ENCODE measurements at places on chromosomes 4 and X. TPM values are rescaled to one million over a fixed set of nuclear protein-coding genes. Genes with fewer than 3 reads are reported as not detected.

DNA sequence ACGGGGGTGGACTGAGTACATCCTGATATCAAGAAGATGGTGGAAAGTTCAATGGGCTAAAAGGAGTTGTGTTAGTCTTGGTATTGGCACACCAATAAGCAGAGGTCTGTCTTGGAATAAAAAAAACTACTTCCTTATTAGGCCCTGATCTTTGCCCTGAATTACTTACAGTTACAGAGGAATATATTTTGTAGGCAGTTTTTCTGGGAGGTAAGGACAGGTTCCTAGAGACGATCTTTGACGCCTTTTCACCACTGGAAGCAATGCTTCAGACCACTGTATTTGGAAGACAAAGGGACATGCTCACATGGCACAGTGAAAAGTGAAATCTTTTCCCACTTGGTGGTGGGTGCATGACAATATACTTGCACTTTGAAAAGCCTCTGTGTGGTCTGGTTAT, 618 bp upstream of the XK start:
- no peak for DNase-seq

DNA sequence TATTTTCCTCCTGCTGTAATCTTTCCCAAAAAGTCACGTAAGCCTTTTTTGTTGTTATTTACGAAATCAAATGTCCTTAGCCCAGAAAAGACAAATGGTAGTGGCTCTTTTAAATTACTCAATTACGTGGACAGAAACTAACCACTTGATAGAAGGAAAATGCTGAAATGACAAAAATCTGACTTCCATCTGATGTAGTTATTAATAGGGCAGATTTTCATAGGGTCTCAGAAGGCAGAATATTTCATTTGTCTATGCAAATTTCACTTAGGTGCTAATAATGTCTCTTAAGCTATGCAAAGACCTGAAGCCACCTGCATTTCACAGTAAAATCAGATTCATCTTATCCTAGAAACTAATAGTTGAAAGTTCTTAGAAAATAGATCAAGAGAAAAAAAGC, 295.7 kb downstream of the TMA16 start:
- no peak for DNase-seq

Gene PRR32
- total RNA-seq: not detected

DNA sequence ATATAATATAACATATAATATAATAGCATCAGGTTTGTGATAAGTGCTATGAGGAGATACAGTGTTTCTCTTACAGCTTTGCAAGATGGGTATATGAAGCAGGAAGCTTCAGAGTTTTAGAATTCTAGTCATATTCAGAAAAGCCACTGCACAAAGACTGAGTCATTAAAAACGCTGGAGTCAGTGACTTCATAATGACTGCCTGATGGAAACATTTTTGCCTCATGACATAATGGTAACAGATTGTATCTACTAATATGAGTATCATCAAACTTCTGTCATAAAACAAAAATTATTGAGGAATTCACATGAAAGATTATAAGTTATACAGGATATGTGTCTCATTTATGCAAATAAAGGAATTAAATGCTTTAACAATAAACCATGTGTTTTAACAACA, 46.8 kb downstream of the EPHA5 start:
- DNase-seq: no peak

Gene RBMXL3
- total RNA-seq: not detected

GRCh38 chr4:106893395-106893881, 142.7 kb downstream of the DKK2 start:
- no peak for DNase-seq

Gene DYNLT3
- total RNA-seq: 20.5 TPM

GRCh38 chr4:25578432-25578831, 77.2 kb upstream of the SLC34A2 start:
- DNase-seq: no peak

- DNase-seq: no peak
Measured at GRCh38 chrX:102138064-102138463, 4.2 kb downstream of the TCEAL6 start.

GRCh38 chrX:123175366-123176122, 8.5 kb upstream of the GRIA3 start:
- no peak for DNase-seq

DNA sequence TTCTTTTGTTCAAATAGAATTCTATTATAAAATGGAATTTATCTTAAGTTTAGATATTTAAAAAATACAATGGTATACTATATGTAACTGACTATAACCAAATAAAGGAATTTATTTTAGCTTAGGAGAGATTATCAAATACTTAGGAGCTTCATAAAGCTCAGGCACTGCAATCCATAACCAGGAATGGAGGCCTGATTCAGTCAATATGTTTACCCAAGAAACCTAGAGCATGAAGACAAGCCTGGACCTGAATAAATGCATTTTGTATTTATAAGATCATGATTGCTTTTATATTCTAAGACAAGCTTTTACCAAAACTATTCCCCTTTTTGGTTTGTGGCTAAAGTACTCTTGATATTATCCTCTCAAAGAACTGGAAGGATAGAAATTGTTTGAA, 742.6 kb downstream of the FAT4 start:
- no peak for DNase-seq

GRCh38 chr4:21543514-21543913, 405.1 kb downstream of the KCNIP4 start:
- DNase-seq: no peak

Gene PAGE4
- total RNA-seq: not detected

- no peak for DNase-seq
Measured at GRCh38 chrX:86421771-86422170, 273.5 kb downstream of the DACH2 start.

Gene PLXNB3
- 3.0 TPM for total RNA-seq

DNA sequence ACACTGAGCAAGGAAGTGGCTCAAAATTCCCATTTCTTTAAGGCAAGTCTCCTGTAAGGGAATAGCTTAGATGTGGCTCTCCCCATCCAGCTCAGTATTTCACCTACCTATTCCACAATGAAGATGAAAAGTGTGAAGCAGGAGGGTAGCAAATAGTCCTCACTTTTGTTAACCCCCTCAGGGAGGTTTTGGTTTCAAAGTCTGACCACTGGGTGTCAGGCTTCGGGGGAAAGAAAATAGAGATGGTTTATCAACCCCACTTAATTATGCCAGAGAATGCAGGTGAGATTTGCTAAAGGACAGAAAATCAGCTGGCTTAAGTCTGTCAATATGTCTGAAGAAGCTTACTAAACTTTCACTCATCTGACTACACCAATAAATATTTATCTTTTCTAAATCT, 69.5 kb downstream of the DHX15 start:
- no peak for DNase-seq

DNA sequence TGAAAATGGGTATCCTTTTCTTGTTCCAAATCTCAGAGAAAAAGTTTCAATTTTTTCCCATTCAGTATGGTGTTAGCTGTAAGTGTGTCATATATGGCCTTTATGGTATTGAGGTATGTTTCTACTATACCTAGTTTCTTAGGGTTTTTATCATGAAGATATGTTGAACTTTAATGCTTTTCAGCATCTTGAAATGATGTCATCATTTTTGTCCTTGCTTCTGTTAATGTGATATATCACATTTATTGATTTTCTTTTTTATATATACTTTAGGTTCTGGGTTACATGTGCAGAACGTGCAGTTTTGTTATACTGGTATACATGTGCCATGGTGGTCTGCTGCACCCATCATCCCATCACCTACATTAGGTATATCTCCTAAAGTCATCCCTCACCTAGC, 44.9 kb downstream of the FOXR2 start:
- no peak for DNase-seq

Gene CXorf49
- not detected for total RNA-seq

DNA sequence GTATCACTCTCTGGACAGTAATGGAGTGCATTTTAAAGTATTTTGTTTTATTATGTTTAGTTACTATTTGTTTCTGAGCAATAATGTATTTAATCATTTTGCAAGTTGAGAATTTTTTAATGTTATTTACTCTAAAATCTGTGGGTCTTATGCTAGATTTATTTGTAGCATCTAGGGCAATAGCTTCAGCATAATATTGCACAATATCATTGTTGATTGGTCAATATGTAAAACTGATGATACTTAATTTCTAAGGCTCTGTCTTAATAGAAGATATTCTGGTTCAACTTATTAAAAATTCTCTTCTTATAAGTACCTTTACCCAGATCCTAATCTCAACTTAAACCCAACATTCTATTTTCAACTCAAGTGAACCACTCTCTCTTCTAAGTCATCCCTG, 11.5 kb downstream of the SFRP2 start:
- no peak for DNase-seq

GRCh38 chr4:60962286-60962685, 237.8 kb upstream of the ADGRL3 start:
- DNase-seq: no peak

- DNase-seq: no peak
Measured at GRCh38 chr4:148205476-148205875, 236.7 kb downstream of the NR3C2 start.

DNA sequence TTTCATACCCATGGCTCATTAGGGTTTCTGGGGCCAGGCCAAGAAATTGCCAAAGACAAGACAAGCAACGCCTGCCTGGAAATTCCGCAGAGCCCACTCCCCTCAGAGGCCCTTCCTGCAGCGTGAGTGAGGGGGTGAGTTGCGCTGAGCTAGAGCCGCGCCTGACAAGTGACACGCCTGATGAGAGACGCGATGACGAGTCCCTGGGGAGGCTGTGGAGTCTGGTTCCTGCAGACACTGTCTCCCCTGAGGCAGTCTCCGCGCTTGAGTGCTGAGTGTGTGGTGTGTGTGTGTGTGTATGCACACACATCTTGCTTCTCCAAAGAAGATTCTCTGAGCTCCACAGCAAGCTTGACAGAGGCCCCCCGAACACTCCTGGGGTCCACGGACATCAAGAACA, 269.8 kb downstream of the BCOR start:
- no peak for DNase-seq

Gene POLA1
- 13.6 TPM for total RNA-seq

Gene PPEF1
- not detected for total RNA-seq

DNA sequence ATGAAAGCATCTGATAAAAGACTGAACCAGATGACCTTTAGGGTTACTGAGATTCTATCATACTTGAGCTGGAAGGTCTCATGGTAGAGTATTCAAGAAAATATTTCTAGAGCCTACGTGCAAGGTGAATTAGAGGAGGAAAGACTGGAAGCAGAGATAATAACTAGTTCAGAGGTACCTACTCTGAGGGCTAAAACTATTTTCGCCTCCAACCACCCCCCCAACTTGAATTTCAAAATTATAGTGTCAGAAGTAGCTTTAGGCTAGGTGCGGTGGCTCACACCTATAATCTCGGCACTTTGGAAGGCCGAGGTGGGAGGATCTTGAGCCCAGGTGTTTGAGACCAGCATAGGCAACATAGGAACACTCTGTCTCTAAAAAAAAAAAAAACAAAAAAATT, 30.9 kb downstream of the NLGN3 start:
- DNase-seq: no peak

Gene ZFP42
- total RNA-seq: not detected

- no peak for DNase-seq
Measured at GRCh38 chrX:72604112-72604511, 31.5 kb upstream of the HDAC8 start.

- no peak for DNase-seq
Measured at GRCh38 chr4:2306773-2307410, 45.0 kb upstream of the MXD4 start.

DNA sequence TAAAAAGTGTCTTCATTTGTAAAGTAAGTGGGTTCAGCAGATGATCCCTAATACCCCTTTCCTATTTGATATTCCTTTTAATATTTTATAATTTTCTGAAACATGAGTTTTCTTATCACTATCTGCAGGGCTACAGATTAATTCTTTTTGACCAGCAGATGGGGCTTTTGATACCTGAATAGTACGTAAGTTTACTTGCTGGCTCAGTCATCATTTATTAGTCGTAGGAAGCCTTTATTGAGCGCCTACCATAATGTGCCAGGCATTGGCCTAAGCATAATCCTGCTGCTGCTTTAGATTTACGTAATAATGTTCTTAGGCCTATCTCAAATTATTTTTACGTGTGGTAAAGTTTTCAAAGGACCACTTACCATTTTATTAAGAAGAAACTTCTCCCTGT, 33.1 kb downstream of the OSTC start:
- DNase-seq: no peak

DNA sequence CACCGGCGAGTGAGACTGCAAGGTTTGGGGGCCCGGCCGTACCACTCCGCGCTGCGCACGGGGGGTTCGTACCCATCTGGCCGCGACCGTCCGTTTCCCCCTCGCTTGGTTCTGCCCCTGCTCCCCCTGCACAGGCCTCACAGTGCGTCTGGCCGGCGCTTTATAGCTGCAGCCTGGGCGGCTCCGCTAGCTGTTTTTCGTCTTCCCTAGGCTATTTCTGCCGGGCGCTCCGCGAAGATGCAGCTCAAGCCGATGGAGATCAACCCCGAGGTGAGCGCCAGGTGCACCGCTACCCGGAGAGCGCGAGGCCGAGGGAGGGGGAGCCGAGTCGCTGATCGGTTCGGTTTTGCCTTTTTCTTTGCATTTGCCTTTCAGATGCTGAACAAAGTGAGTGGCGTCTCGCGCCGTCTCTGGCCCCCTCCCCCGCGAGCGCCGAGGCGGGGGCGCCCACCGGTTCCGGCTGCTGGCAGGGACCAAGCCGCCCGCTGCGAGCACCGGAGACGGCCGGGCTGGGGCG, at the start of gene UCHL1:
TSS of gene UCHL1 (plus strand) at position 189 of the 517 bp plus-strand sequence. CDS start at position 238, 49 bp downstream.
- DNase-seq: no peak

Gene L1CAM
- total RNA-seq: 10.0 TPM

DNA sequence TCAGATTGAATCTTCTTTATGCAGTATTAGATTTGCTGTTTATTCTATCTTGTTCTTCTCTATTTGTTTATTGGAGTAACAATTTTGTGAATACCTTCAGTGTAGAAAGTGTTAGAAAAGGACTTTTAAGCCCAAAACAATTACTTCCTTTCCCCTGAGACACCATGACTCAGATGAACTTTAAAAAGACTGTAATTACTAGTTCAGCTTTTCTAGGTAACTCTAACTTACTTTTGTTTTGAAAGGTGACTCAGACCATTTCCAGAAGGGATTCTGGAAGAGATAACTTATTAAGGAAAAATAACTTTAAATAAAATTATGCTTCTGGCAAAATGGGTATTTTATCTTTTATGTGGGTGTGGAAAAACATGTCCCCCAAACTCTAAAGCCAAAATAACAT, 561.5 kb upstream of the PCDH10 start:
- DNase-seq: no peak

DNA sequence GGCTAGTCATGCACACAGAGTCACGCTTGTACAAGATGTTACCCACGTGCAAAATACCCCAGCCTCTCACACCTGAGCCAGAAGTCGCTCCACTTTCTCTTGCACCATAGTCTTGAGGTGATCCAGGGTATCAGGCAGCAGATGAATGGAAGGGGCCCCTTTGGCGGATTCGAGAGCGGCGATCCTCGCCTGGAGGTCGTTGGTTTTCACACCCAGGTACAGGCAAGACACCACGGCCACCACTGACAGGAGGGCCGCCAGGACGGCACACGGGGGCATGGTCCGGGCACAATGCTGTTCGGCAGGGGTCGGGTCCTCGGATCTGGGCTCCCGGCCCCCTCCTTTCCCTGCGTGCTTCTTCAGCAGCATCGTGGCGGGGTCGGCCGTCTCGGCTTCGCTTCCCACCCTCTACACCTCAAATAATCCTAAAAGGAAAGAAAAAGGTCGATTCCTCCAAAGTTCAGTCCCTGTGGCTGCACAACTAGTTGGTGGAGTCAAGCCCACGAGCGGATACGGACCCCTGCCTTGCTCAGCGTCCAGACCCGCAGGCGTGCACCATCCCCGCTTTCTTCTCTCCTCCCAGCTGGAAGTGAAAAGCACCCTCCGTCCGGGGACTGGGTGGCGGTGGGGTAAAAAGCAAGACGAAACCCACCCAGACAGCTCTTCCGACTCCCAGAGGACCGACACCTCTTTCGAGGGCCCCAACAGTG, 652 bp downstream of the COL25A1 start:
- peak; percentile 55 for DNase-seq

GRCh38 chrX:26334232-26334631, 118.3 kb downstream of the MAGEB5 start:
- DNase-seq: peak; percentile 5

Gene CFI
- total RNA-seq: 122 TPM
